ENCODE measurements at places on chromosomes 4 and X.
A peak's percentile ranks its signal among the peaks of the same experiment; 100 is the strongest.

GRCh38 chr4:140004549-140004895 lies 149.5 kb downstream of the MAML3 start:
- DNase-seq = no peak

- DNase-seq = no peak
These were observed 18.4 kb upstream of the CTSO start for GRCh38 chr4:155972098-155972497.

DNA sequence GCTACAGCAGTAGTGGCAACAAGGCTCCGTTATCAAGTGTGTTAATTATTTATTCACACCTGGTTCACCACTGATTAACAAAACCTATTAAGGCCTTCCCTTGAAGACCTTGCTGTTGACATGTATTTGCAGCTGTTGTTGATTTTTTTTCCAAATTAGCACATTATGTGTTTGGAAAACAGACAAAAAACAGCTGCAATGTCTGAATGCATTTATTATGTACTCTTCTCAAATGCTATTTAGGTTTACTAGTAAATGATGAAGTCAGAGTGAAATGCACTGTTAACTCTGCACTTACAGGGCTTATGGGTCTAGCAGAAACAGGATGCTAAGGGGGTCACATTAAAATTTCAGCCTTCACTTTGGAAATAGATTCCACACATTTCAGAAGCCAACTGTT lies 99.5 kb upstream of the PCDH7 start:
- no peak for DNase-seq

GRCh38 chrX:53263597-53264094 lies 17.7 kb downstream of the IQSEC2 start:
- DNase-seq = peak; percentile 53

- DNase-seq = peak; percentile 58
These were observed at the start of gene SEPTIN11 for GRCh38 chr4:76949276-76950051. Gene SEPTIN11, plus strand, starts transcription at chr4:76949752. Its CDS starts 152 bp downstream, at chr4:76949904.

- DNase-seq = no peak
These were observed 21.4 kb downstream of the SH3RF1 start for GRCh38 chr4:169249214-169249973.

DNA sequence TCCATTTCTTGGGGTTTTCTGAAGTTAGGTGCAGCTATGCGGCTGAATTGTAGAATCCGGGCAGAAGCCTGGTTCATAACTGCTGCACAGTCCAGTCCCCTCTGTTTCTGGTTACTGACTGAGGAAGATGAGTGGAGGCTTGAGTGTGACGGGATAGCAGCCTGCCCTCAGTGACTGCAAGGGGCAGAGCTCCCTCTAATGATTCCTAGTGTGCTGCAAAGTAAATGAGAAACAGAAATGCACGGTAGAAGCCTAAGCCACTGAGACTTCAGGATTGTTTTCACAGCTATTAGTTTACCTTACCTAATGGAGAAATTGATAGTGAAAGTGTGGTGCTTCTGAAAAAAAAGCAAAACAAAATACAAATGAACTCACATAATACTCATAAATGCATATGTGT lies 189.2 kb downstream of the GPM6A start:
- no peak for DNase-seq

GRCh38 chr4:5460106-5460801 lies 248.1 kb downstream of the EVC2 start:
- DNase-seq = no peak

DNA sequence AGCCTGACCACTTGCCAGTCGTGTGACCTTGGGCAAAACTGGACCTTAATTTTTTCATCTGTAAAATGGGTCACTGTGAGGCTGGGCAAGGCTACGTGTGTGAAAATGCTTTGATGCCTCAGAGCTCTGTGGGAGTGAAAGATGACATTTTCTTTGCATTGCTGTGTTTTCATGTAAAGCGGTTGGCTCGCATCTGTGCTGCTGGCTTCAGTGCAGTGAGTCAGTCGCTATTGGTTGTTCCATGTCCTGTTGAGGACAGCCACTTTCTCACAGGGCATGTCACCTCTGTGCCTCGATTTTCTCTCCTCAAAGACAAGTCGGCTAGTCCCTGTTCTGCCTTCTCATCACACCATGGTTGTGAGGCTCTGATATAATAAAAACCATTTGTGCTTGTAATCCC lies 4.4 kb downstream of the MTMR1 start:
- no peak for DNase-seq

DNA sequence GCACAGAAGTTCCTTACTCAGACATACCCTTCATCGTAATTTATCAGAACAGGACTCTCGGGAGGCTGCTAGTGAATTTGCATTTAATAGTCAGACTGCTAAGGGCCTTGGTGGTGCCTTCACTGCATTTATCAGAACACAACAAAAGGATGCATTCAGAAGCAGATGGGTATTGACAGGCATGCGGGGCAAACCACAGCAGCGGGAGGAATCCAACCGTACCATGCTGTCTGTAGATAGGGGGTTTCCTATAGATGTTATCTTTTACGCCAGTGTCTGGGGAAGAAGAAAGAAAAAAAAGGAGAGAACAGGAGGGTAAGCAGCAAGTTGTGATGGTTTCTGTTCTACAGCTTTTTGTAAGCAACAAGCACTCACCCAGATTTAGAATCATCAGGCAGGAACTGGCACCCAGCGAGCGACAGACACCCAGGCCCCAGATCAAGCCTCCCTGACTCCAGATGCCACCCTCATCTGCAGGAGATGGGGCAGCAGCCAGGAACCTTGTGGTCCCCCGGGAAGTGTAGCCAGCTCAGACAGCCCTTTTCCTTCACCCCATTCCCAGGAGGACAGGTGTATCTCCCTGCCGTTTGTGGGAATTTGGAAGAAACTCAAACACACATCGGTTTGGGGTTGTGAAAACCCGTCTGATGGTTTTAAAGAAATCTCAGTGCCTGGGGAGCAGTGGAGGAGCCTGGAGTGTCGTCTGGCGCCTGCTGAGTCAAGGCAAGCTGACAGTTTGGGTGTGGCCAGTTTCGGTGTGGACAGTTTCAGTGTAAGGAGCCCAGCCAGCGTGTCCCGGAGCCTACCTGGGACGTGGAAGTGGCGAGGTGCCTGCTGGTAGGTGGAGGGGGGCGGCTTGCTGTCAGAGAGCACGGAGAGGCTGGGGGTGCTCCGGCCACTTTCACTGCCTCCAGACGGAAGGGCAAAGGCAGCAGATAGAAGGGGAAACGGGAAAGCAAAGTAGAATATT lies 80.0 kb upstream of the AFAP1 start:
- DNase-seq = no peak

GRCh38 chr4:14410516-14410915 lies 591.8 kb upstream of the CPEB2 start:
- no peak for DNase-seq

DNA sequence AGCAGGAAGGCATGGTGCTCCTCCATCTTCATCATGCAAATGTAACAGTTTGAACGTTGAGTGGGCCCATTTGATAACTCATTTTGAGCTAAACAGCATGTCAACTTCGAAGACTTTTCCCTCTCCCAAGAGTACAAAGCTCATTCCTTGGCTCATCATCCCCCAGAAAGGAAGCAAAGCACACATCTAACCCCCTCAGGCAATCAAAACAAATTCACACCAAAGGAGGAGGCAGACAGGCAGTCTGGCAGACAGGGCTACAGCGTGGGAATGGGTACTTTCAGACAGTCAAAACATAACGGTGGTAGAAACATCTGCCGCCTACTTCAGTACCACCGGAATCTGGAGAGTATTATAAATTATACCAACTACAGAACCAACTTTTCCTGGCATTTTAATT lies 81.7 kb downstream of the PCDH19 start:
- no peak for DNase-seq

GRCh38 chr4:113976741-113977525 lies 2.5 kb downstream of the ARSJ start:
- DNase-seq = no peak

DNA sequence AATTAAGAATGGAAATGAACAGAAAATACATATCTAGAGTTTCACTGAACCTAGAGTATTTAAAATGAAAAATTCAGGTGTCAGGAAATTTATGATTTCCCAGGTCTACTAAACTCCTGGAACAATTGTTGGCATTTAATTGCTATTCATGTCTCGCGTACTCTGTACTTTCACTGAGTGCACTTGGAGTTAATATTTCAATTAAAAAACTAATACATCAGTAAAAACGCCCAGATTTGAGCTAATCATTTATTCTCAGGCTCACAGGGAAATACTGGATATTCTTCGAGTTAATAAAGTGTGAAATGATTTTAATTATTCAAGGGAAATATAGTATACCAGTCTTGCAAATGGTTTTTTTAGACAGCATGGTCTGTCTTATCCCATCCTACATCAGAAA lies 125.9 kb downstream of the CHRNA9 start:
- DNase-seq = no peak

DNA sequence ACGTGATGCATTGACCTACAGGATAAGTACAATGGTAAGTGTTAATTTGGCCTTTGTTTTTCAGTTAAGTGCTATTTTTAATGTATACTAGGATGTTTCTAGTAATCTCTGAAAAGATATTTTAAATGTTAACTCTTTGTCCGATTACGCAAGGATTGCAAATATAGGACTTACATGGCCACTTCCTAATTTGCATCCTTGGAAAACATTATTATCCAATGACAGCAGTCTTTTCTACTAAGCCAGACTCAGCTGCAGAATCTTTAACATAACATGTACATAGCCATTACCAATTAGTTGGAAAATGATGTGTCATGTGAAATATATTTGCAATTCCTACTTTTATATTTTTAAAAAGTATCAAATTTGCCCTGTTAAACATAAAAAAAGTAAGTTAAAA lies 124.7 kb downstream of the MID1 start:
- no peak for DNase-seq

DNA sequence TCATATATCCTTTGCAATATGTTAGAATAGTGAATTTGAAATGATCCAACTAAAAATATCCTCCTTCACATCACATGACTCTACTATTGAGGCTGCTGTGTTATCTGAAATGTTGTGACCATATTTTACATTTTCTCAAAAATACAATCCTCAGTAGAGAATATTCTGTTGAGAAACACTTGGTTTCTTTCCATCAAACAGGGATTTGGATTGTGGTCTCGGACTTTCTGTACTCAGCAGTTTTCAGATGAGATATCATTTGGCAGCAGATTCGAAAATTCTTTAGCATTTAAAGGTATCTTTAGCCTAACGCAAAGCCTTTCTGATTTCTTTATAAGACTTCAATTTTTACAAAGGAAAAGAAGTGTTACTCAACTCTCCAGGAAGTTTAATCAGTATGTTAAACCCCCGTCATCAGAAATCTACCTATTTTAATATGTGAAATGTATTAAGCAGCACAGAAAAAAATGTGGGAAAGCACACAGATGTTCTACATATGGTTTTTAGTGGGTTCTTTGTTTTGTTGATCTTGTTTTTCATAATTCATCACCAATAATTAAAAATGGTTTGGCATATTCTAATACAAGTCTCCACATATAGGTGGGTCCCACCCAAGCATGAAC lies 55.4 kb upstream of the ANXA3 start:
- DNase-seq = no peak

DNA sequence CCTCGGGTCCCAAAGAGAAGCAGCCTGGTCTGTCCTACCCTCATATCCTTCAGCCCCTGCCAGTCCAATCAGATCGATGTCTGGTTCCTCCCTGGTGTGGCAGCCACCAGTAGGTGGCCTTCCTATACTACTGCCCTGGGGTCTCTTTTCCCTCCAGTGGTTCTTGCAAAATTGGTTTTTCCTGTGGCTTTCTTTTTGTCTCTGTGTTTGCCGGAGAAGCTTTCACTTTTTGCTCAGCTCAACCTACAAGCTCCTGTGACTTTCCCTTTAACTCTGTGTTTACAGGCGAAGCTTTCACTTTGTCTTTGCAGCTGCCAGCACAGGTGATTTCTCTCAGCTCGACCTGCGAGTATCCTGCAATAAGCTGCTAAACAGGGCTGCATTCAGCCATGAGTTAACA lies 46.8 kb downstream of the UGT2A3 start:
- DNase-seq = no peak

- no peak for DNase-seq
These were observed 41.0 kb downstream of the FNIP2 start for GRCh38 chr4:158809611-158810486.

GRCh38 chr4:56389558-56389957 lies 2.3 kb upstream of the AASDH start:
- DNase-seq = no peak

DNA sequence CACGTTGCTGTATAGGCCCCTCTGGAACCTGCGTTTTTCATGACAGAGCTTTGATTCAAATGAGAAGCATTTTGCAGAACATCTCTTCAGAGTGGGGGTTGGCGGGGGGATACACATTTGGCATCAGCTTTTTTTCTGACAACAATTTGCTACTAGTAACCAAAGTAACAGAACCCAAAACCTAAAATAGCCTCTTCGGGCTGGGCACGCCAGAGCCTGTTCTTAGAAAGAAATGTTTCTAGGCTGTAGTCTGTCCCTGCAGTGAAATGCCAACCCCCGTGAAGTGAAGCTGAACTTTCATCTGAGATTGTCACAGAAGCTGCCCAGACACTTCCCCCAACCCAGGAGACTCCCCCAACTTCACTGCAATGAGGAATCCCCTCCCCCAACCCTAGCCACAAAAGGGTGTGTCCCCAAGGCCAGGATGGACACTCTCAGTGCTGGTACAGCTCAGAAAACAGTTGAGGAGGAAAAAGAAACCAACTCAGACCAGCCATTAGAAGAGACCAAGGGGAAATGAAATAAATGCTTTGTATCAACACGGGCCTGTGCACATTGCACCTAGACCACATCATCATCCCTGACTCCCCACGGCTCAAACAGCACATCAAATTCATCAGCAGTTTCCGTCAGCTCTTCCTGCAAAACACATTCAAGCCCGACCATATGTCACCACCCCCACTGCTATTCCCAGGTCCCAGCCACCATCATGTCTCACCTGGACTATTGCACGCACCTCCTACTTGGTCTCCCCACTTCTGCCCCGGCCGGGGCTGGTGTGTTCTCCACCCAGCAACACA lies 8.4 kb upstream of the MAN2B2 start:
- DNase-seq = no peak

DNA sequence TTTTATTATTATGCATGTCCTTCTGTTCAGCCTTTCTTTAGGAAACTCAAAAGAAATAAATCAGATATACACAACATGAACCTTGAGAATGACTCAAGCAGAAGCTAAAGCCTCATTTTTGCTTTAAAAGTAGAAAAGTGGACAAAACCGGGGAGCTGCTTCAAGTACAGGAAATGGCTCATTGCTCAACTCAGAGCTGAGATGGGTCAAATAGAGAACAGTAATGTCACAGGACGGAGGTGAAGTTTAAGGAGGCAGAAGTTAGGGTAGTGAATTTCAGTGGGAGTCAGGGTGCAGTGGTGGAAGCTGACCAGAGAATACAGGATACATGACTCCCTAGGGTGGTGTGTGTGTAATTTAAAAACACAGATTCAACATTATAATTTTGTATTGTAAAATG lies 22.2 kb downstream of the PHKA2 start:
- no peak for DNase-seq

GRCh38 chr4:177448850-177449249 lies 6.6 kb upstream of the AGA start:
- no peak for DNase-seq

- DNase-seq = no peak
These were observed 182.2 kb downstream of the PACRGL start for GRCh38 chr4:20882500-20882899.

- DNase-seq = no peak
These were observed 841.6 kb upstream of the FRG1 start for GRCh38 chr4:189098932-189099696.
